ENCODE measurements at places on chromosomes 2 and 18.
A peak's percentile ranks its signal among the peaks of the same experiment; 100 is the strongest.

DNA sequence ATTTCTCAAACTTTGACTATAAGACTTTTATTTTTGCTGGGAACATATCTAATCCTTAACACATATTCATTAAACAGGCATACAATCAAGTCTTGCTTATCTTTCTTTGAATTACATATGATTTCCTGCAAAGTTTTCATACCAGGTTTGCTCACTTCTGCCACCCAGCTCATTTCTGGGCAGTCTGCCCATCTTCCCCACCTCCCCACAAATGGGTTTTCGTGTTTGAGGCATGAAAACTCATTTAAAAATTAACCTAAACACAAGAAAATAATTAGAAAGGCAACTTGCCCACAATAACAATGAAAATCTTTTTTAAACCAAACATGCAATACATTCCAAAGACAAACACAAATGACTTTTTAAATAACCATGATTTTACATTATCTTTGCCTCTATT lies 3.4 kb downstream of the CHST9 start:
- no peak for DNase-seq

DNA sequence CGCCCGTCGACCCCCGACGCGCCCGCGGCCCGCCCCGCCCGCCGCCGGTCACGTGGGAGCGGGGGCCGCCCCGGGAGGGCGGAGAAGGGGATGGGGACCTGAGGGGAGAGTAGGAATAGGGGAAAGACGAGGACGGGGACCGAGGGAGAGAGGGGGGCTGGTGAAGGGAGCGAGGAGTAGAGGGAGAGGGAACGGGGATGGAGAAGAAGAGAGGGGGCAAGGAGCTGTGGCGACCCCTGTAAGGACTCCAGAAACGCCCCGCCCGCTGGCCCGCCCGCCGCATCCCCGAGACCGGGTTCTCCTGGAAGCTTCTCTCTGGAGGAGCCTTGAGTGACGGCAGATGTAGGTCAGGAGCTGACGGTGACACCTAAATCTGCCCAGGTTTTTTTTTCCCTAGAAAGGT lies 615 bp downstream of the ADNP2 start:
- DNase-seq: peak; percentile 89

DNA sequence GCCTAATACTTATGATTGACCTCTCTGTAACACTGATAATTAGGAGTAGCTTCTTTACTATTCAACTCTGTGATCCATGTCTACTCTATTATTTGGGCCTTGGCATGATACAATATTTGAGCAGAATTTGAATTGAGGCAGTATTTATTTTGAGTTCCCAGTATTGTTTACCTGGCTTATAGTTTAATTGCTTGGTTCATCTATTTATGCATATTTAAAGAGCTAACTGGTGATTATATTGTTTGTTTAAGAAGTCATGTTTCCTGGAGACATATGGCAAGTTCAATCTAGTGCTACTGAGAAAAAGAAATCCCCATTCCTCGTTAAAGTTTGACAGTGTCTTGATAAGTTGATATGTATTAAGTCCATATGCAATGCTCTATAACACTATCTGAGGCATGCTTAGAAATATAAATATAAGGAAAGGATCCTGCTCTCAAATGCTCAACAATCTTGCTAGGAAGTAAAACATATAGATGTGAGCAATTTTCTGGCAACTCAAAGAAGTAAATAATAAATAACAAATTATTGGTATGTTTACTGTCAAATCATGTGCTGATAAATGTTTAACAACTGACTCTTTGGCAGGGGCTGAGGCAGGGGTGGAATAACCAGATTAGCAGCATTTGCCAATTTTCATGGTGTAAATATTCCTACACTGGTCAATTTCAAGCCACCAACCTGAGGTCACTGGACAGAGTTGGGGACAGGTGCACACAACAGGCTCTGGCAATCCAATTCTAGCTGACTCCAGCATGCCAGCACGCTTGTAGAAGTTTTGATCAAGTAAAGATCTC lies 430.2 kb upstream of the PIK3C3 start:
- no peak for DNase-seq

DNA sequence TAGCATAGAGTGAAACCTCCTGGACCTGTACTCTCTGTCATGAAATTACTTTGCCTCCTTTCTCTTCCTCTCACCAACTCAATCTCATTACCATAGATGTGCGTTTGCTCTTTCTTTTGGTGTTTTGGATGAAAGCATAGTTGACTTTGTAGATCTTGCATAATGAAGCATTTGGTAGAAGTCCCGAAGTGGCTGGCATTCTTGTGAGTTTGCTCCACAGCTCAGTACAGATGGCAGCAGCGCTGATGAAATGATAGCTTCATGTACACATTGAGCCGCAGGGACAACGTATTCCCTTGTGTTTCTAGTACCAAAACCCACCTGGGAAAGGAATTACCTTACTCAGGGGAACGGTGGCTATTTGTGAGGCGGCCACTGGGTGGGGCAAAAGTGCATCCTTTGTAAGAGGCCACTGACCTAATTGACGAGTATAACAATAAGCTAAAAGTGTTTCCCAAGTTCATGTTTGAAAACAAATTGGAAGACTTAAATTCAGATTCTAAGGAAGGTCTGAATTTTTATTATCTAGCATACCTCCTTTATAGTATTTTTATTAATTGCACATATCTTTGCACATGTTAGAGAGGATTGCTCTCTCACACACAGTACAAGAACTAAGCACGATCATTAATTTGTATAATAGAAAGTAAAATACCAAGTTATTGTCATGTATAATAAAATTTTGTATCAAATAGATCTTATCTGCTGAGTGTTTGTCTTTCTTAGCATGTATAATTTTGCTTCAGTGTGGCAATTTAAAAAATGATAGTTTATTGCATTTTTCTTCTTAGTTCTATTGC lies 25.4 kb upstream of the CDH7 start:
- peak; percentile 64 for DNase-seq

- no peak for DNase-seq
Observed at GRCh38 chr2:37499113-37499512, 154.7 kb downstream of the QPCT start.

GRCh38 chr18:35716169-35716831 lies 134.8 kb downstream of the GALNT1 start:
- no peak for DNase-seq

GRCh38 chr2:205261516-205262020 lies 420.7 kb upstream of the NRP2 start:
- no peak for DNase-seq

DNA sequence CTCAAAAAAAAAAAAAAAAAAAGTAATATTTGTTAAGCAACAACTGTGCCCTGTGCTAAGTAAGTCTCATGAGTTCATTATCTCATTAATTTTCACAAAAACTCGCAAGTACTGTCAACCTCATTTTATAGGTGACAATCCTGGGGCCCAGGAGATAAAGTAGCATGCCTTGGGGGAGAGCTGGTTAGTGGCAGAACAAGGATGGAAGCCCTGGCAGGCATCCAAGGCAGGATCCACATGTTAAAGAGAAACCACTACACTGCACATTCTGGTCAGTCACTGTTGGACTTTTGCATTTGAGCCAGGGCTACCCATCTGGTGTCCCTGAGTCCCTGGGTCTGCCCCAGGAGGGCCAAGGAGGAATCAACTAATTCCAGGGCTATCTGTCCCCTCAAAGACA lies 54.6 kb downstream of the ZFP36L2 start:
- DNase-seq: no peak

DNA sequence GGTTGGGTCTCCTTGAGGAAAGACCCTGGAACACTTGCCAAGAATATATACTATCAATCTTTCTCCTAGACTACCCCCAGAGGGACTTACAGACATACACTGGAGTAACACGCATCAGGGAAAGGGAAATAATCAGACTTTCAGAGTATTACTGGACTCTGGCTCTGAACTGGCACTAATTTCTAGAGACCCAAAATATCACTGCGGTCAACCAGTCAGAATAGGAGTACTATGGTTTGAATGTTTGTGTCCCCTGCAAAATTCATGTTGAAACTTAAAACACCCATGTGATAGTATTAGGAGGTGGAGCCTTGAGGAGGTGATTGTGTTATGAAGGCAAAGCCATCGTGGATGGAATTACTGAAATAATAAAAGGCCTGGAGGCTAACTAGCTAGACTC lies 323.7 kb downstream of the EN1 start:
- DNase-seq: no peak

DNA sequence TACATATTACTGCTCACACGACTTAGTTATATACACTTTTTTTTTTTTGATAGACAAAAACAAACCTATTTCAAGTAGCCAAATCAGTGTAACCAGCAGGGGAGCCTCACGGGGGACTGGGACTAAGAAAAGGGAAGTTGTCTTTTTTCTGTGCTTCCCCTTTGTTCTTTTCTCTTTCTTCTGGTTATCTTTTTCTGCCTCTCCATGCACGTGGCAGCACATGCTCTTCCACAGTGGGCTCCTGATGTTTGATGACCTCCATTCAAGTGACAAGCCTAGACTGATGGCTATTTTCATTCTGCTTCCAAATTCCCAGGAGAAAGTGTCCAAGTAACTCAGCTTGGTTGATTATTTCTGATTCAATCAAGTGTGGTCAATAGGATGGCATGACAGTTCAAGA lies 98.2 kb upstream of the STK39 start:
- no peak for DNase-seq

DNA sequence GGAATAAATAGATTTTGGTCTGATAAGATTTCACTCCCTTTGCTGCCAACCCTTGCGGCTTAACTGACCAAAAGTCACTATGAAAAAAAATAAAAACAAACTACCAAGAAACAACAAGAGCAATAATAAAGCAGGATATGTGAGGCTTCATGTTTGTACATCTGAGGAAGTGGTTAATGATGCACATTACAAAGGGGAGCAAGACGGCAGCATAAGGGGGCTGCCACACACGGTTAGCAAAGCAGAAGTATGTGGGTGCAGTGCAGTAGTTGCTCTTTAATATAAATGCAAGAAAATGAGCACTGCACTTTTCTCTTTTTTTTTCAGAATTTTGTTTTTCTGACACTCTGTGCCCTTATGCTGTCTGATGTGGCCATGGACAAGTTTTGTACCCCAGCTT lies 377.1 kb upstream of the CNTNAP5 start:
- DNase-seq: no peak

DNA sequence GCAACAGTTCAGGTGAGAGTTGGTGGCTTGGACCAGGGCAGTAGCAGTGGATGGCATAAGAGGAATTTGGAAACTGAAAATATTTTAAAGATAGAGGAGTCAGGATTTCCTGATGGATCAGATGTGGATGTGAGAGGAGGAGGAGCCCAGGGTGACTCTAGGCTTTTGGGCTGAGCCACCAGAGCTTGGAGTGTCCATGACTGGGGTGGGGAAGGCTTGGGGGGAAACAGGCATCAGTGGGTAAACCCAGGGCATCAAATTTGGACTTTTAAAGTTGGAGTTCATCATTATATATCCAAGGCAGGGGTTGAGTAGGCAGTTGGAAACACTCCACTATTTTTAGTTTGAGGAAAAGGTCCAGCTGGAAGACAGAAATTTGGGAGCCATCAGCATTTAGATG lies 27.3 kb upstream of the ASB18 start:
- DNase-seq: no peak

GRCh38 chr2:18271370-18272147 lies 288.9 kb downstream of the RDH14 start:
- DNase-seq: no peak

GRCh38 chr2:98702127-98702802 lies 28.7 kb downstream of the MGAT4A start:
- no peak for DNase-seq

DNA sequence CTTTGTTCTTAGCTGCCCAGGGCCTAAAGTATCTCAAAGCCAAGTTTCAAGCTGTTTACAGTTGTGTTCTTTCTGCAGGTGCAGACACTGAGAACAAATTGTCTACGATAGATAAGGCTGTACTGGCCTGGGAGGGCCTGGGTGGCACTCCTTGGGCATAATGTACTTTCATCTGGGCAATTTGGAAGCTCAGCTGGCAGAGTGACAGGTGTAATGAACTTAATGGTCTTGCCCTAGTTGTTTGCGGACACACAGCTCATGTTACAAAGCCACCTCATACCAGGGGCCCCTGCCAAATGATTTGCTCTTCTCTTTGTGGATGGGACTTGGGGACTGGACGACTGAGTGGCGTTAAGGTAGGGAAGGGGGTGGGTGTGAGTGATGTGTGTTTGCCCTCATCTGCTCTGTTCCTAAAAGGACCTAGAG lies 4.3 kb downstream of the LDLRAD4 start:
- DNase-seq: no peak

- DNase-seq: no peak
Observed at GRCh38 chr18:76670564-76671288, 151.6 kb upstream of the ZNF236 start.

DNA sequence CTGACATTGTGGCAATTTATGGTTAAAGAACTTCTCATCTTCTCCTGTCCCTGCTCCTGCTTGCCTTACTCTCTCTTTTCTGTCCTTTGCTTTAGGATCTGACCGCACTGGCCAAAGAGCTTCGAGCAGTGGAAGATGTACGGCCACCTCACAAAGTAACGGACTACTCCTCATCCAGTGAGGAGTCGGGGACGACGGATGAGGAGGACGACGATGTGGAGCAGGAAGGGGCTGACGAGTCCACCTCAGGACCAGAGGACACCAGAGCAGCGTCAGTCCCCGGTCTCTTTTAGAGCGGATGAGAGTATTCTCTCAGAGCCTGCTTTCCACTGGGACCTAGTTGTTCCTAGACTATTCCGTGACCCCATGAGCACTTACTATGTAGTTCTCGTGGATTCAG lies 122.2 kb upstream of the IL1R2 start:
- DNase-seq: no peak

DNA sequence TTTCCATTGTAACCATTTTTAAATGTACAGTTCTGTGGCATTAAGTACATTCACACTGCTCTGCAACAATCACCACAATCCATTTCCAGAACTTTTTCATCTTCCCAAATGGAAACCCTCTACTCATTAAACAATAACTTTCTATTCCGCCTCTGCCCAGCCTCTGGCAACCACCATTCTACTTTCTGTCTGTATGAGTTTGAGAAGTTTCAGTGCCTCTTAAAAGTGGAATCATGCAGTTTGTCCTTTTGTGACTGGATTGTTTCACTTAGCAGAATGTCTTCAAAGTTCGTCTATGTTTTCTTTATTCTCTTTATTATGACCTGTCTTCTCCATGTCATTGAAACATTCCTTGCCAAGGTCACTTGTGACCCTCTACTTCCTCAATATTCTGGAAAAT lies 22.0 kb upstream of the PELI1 start:
- no peak for DNase-seq

DNA sequence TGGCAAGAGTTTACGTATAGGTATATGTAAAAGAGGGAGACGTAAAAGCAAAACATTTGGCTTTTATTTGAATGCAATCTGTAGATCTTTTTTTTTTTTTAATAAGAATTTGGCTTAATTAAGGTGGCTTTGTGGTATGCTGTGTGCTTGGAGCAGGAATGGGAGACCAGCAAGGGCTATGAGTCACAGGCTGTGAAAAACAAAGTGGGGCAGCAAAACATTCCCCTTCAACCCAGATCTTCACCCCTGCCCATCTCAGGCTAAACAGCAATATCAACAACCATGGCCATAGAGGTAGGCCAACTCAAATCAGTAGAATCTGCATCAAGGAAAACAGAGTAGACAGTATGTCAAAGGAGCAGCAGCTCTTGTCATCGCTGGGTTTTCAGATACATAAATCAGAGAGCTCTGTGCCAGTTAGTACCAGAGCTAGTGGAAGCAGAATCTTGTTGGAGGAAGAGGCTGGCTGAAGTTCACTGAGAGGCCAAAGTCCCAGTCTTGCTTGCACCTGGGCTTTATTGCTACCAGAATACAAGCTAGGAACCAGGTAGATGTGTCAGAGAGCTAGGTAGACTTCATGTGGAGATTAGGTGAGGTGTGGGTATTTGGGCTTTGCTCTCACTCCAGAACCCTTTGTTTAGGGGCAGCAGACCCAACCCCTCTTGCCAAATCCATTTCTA lies 191.5 kb upstream of the FANCL start:
- no peak for DNase-seq

GRCh38 chr2:216916956-216917650 lies 57.2 kb upstream of the TNP1 start:
- no peak for DNase-seq

- DNase-seq: no peak
Observed at GRCh38 chr2:95760806-95761525, 169.2 kb downstream of the TRIM43 start.
